ENCODE measurements at places on chromosomes 4 and X.

DNA sequence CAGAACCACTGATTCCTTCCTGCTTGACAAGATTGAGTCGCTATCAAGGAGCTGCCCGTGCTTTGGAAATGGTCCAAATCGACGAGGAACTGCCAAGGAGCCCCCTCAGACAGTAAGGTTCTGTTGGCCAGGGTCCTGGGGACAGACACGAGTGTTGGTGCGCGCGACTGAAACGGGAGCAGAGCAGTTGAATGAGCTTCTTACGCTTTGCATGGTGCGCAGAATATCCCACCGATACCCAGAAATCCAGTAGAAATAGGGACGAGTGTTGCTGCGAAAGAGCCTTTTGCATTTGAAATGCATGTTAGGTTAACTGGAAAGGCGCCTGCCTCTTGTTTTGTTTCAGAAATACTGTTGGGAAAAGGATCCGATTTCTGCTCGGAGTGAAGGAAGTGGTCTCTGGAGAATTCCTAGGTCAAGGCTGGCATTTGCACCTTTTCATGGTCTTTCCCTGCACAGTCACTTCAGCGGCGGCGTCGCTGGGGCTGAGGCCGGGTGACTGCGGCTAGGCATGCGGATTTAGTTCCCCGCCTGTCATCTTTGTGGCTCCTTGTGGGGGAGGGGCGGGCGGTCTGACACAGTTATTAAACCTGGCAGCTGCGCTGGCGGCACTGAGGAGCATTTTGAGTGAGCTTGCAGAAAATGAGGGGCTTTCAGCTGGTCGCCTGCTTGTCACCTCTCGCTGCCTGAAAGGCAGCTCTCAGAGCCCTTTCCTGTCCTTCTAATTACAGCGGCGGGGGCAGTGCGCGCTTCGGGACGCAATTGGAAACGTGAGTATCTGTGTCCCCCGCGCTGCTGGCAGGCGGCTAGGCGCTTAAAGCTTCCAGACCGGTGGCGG is 51.5 kb upstream of the TRIM2 start:
- DNase-seq: peak; percentile 85

GRCh38 chrX:68443155-68443868 is 10.0 kb upstream of the OPHN1 start:
- no peak for DNase-seq

DNA sequence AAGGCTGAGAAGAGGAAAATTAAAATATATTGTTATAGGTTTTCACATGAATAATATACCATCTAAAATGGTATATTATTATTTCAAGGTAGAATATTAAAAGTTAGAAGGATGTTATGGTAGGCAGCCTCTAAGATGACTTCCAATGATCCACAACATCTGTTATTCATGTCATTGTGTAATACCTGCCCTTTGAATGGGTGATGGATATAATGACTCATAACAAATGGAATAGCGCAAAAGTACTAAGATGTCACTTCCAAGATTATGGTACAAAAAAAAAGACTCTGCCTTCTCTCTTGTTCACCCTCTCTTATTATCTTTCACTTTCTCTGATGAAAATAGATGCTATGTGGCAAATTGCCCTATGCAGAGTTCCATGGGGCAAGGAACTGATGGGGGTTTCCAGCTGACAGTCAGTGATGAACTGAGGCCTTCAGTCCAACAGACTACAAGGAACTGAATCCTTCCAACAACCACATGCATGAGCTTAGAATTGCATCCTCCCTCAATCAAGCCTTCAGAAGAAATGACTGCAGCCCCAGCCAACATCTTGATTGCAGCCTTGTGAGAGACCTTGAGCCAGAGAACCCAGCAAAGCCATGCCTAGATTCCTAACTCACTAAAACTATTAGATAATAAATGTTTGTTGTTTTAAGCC is 57.7 kb downstream of the HS6ST2 start:
- no peak for DNase-seq

- DNase-seq: no peak
Measured at GRCh38 chrX:24741330-24741729, 47.6 kb downstream of the POLA1 start.

DNA sequence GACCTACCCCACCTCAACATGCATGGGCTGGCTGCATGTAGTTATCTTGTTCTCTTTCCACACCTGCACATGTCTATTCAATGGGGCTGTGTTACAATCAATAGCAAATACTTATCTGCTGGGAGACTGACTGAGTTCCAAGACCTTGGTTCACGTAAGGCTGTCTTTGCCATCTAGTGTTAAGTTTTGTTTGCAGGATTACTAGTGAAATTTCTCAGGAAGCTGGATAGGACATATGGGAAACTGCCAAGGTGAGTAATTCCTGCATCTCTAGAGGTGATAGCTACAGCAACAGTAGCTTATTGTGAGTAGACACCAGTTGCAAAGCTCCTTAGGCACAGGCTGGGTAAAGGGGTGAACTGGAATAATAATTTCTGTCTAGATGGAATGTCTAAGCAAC is 177.5 kb downstream of the ENOX2 start:
- no peak for DNase-seq

DNA sequence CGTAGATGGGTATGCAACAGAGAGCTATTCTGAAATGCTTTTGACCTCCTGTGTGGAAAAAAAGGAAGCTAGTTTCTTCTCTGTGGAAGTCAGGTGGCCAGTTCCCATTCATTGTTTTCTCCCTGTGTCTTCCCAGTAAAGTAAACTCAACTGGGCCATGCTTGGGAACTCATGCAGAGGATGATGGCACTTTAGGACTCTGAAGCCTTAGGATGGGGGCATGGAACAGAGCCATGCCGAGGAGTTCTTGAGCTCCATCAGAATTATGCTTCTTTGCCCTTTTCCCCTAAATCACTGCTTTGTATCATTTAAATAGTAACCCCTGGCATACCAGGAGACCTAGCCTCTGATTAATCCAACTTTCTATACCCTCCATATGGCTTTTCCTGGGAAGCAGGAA is 3.2 kb downstream of the TMEM164 start:
- no peak for DNase-seq

DNA sequence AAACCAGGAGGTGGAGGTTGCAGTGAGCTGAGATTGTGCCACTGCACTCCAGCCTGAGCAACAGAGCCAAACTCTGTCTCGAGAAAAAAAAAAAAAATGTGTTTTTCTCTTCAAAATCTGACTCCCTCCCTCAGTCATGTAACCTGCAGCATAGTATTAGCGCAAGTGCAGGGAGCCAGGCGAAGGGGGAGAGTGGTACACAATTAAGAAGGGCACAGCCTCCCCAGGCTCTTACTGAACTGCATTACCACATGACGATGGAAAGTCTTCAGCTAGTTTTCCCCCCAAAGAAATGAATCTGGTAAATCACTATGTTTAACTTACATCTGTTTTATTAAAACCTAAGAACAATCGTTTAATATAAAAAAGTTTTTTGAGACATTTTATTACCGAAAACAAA is 32.4 kb downstream of the PALLD start:
- no peak for DNase-seq

Measured in activated CD8-positive, alpha-beta memory T cell treated with anti-CD3 and anti-CD28 coated beads, Interleukin-2, amount 50 U/mL, for 48 hours (primary cell).